ENCODE measurements at places on chromosomes 11 and 22. TPM values are rescaled to one million over a fixed set of nuclear protein-coding genes. Genes with fewer than 3 reads are reported as not detected.

The KRTAP5-7 gene
- not detected for total RNA-seq

DNA sequence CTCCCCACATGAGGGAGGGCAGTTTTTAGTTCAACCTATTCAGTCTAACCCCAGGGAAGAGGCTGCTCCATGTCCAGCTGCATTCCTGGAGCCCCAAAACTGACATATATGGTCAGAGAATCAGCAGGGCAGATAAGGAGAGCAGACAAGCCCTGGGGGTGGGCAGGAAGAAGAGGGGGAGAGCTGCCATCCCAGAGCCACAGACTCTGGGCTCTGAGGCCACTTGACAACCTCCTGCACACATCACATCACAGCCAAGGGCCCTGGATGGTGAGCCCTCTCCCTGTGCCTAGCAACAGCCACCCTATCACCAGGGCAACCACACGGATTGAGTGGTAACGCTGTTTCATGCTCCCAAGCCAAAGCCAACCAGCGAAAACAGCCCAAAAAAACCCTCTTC, 3.1 kb downstream of the ARHGAP1 start:
- no peaks in the 10 kb centered on the region for H3K27me3 ChIP-seq
- peaks cover 34% of the 10 kb centered on the region for H3K4me1 ChIP-seq
- no peak for DNase-seq
- H3K27ac ChIP-seq: peak overlapping the region; percentile 28
- no peak overlapping the region for H3K4me3 ChIP-seq
- peaks cover 18% of the 10 kb centered on the region for H3K36me3 ChIP-seq

The OVOL1 gene
- 6.6 TPM for total RNA-seq

- no peak for DNase-seq
- no peaks in the 10 kb centered on the region for H3K4me1 ChIP-seq
- H3K36me3 ChIP-seq: no peaks in the 10 kb centered on the region
- no peaks in the 10 kb centered on the region for H3K27me3 ChIP-seq
- H3K4me3 ChIP-seq: no peak overlapping the region
- H3K27ac ChIP-seq: no peak overlapping the region
Observed at GRCh38 chr11:123268156-123268555, 73.1 kb upstream of the CLMP start.

DNA sequence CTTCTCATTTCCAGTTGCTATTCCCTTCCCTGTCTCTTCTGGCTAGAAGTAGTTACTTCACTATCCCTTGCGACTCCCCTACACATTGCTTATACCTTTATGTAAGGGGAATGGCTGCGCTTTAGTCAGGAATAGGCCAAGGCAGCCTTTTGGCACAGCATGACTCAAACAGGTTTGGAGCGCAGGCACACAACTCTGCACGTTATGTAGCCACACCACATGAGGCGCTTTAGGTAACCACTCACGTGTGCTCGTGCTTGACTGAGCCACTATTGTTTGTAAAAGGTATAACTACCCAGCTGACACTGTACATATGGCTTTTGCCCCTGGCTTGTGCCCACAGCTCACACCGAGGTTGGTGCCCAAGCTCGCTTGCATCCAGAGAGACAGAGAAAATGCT, 46.7 kb upstream of the LIPT2 start:
- no peaks in the 10 kb centered on the region for H3K36me3 ChIP-seq
- H3K4me3 ChIP-seq: no peak overlapping the region
- no peak for DNase-seq
- H3K4me1 ChIP-seq: no peaks in the 10 kb centered on the region
- no peak overlapping the region for H3K27ac ChIP-seq
- H3K27me3 ChIP-seq: no peaks in the 10 kb centered on the region

The ART1 gene
- not detected for total RNA-seq

GRCh38 chr11:115421352-115421991, 82.7 kb downstream of the CADM1 start:
- no peak overlapping the region for H3K27ac ChIP-seq
- H3K27me3 ChIP-seq: no peaks in the 10 kb centered on the region
- H3K4me1 ChIP-seq: no peaks in the 10 kb centered on the region
- DNase-seq: peak; percentile 18
- no peak overlapping the region for H3K4me3 ChIP-seq
- no peaks in the 10 kb centered on the region for H3K36me3 ChIP-seq

The SSRP1 gene
- total RNA-seq: 77.0 TPM

DNA sequence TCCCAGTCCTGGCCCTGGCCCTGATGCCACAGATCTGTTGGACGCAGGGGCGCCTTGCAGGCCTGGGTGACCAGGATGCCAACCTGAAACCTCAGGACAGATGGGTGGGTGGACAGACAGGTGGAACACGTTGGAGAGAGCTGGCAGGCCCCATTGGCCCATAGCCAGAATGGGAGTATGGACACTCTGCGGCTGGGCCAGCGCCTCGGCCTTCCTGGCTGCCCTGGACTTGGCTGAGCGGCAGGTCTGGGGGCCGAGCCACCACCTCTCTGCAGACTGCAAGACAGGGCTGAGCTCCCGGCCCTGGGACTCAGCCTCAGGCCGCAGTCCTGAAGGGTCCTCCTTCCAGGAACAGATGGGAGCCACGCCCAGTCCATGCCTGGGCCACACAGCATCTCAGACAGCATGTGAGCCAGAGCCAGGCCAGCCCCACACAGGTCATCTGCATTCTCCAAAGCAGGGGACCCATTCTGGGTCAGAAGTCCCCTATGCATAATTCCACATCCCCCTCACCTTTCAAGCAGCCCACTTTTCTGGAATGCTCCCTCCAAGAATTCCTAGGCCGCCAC, 14.1 kb downstream of the WNT7B start:
- DNase-seq: no peak
- H3K27ac ChIP-seq: no peak overlapping the region
- no peaks in the 10 kb centered on the region for H3K4me1 ChIP-seq
- no peaks in the 10 kb centered on the region for H3K36me3 ChIP-seq

DNA sequence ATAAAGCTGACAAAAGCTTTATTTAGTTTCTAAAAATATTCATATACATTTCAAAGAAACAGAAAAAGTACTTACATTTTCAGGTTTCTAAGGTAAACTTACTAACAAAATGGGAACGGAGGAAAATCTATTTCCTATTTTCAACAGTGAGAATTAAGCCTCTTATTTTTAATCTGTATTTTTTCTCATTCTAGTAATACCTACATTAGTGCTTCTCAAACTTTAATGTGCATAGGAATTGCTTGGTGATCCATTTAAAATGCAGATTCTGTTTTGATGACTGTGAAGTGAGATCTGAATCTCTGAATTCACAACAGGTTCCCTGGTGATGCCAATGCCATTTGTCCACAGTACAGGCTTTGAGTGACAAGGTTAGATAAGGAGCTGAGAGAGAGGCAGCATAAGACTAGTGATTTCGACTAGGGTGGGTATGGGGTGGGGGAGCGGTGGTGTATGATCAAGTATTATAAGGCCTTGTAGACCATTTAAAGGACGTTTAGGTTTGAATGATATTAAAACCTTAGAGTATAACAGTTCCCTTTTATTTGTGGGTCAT, 402.8 kb downstream of the CNTN5 start:
- no peak overlapping the region for H3K4me3 ChIP-seq
- H3K4me1 ChIP-seq: no peaks in the 10 kb centered on the region
- no peaks in the 10 kb centered on the region for H3K36me3 ChIP-seq
- H3K27me3 ChIP-seq: no peaks in the 10 kb centered on the region
- H3K27ac ChIP-seq: no peak overlapping the region
